Activated naive CD4-positive, alpha-beta T cell treated with Interleukin-2 at 50 U/mL for 16 hours (primary cell): ENCODE measurements at places on chromosomes 16 and 17.

DNA sequence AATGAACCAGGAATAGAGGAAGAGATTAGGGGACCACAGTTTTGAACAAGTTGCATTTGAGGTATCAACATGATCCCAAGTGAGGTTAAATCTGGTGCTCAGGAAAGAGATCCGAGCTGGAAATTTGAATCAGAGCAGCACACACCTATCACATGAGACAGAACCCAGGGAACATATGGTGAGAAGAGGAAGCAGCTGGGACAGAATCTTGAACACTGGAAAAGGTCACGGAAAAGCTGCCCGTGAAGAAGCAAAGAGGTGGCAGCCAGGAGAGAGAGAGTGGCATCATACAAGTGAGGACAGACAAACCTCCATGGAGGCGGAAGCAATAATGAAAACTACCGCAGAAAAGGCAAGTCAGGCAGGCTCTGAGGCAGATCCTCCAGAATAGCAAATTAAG lies 36.1 kb downstream of the USP31 start:
- DNase-seq, result no peak

- DNase-seq, result no peak
These were observed 26.4 kb downstream of the SMYD4 start for GRCh38 chr17:1803280-1803679.

- DNase-seq, result no peak
These were observed 7.1 kb upstream of the SRCAP start for GRCh38 chr16:30691907-30692306.

- no peak for DNase-seq
These were observed 1.7 kb downstream of the MYH11 start for GRCh38 chr16:15854906-15855703.

DNA sequence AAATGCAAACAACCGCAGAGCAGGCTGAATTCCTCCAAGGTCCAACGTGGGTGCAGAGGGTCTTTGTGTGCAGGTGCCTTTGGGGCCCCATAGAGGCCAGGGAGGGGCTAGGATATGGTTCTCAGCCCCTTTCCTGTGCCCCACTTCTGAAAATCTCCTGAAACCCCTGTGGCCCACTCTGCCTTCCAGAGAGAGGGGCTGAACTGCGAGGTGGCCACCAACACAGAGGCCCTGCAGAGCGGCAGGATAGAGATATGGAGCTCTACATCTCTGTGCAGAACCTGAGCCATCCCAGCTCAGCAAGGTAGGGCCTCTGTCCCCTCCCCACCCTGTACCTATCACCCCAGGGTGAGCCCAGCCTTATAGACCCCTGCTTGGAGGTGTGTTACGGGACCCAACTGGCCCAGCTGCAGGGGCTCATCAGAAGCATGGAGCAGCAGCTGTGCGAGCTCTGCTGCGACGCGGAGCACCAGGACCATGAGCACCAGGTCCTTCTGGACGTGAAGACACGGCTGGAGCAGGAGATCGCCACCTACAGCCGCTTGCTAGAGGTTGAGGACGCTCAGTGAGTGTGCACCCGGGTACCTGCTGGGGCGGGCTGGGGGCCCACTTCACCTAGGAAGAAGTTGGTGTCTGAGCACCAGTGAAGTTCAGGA lies 5.5 kb downstream of the USP6 start:
- no peak for DNase-seq

DNA sequence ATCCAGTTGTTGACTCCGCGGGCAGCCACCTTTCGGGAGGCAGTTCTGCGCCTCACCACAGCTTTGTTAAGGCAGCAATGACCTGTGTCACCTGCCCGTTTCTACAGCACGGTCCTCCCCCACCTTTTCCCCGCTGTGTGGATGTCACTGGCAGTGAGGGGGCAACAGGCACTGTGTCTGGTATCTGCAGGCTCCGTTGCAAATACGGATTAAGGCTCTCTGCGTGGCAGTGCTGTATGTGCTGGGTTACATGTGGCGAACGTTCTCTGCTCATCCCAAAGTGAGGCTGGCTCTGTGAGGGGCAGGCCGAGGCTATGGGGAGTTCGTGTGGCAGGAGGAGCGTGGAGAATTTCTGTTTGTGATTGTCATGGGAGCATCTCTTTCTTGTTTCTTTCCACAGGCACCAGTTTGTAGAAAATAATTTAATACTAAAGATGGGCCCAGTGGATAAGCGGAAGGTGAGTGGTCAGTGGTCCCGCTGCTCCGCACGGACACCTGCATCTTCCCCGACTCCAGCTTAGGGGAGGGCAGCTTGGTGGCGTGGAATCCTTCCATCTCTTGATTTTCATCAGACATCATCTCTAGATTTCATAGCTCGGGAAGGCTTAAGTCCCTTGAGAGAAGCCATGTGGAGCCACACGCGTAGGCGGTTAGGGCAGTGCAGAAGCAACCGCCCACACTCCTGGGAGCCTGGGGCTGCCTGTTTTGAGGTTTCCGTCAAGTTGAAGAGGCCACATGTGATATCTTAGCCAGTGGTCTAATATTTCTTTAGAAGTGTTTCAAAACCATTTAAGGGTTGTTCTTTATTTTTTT lies 57.8 kb downstream of the PDPK1 start:
- DNase-seq, result no peak

DNA sequence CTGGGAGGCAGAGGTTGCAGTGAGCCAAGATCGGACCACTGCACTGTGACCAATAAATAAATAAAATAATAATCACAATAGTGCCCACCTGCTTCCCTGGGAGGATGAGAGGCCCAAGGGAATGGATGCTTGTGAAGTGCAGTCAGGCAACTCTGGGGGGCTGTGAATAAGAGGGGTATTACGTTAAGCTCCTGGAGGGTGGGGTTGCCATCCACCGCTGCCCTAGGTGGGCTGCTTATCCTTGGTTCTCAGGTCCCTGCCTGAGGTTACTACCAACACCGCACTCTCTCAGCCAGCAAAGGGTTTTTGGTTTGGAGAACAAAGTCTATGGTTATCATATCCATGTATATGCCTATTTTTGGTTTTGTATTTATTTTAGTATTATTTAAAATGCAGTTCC lies 48.6 kb upstream of the CBFA2T3 start:
- no peak for DNase-seq

- peak; percentile 57 for DNase-seq
These were observed 4.5 kb downstream of the TRPV2 start for GRCh38 chr17:16419929-16420271.

GRCh38 chr17:45341533-45342158 lies 24.8 kb upstream of the MAP3K14 start:
- DNase-seq, result no peak

GRCh38 chr17:34920676-34921075 lies 40.6 kb downstream of the CCT6B start:
- no peak for DNase-seq

GRCh38 chr17:50182783-50183420 lies 17.1 kb downstream of the SGCA start:
- DNase-seq, result no peak

DNA sequence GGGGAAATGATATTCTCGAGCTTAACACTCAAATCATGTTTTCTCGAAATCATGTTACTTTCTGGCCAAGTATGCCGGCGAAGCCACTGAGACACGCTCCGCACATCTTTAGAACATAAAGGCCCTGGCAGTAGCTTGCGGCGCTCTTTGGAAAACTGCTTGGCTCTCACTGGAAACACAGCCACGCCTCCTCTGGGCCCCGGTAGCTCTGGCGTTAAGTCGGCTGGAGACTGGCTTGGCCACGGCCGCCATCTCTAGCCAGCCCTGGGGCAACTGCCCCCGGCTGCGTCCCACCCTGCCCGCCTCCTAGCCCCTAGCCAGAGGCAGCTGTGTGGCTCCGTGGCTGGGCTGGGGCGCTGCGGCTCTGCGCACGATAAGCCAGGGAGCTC lies 9.2 kb upstream of the BAIAP2 start:
- no peak for DNase-seq

- DNase-seq, result no peak
These were observed 157.8 kb downstream of the CDH13 start for GRCh38 chr16:82784573-82784968.

DNA sequence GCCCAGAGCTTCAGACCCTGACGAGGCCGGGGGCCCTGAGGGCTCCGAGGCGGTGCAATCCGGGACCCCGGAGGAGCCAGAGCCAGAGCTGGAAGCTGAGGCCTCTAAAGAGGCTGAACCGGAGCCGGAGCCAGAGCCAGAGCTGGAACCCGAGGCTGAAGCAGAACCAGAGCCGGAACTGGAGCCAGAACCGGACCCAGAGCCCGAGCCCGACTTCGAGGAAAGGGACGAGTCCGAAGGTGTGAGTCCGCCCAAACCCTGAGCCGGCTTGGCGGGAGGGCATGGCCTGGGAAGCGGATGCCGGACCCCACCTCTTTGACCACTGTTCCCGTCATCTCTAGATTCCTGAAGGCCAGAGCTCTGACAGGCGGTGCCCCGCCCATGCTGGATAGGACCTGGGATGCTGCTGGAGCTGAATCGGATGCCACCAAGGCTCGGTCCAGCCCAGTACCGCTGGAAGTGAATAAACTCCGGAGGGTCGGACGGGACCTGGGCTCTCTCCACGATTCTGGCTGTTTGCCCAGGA lies 4.4 kb downstream of the NOL3 start:
- DNase-seq, result no peak

DNA sequence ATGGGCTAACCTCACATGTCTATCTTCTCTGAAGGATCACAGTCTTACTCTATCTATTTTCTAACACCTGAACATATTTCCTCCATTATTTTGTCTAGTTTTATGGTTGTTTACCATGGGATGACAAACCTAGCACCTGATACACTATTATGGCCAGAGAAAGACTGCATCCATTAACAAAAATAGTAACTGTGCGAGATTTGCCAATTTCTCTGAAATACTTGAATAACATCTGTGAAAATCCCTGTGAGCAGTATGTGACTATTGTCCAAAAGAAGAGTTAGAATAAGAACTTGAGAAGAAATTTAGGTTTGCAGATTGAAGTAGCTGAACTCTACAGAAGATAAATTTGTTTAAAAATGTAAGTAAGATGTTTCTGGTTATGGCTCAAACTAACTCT lies 142.0 kb upstream of the CDH11 start:
- DNase-seq, result no peak

- no peak for DNase-seq
These were observed 124.7 kb upstream of the PLCG2 start for GRCh38 chr16:81654346-81654745.

- no peak for DNase-seq
These were observed 60.0 kb upstream of the CDC42EP4 start for GRCh38 chr17:73371836-73372235.

DNA sequence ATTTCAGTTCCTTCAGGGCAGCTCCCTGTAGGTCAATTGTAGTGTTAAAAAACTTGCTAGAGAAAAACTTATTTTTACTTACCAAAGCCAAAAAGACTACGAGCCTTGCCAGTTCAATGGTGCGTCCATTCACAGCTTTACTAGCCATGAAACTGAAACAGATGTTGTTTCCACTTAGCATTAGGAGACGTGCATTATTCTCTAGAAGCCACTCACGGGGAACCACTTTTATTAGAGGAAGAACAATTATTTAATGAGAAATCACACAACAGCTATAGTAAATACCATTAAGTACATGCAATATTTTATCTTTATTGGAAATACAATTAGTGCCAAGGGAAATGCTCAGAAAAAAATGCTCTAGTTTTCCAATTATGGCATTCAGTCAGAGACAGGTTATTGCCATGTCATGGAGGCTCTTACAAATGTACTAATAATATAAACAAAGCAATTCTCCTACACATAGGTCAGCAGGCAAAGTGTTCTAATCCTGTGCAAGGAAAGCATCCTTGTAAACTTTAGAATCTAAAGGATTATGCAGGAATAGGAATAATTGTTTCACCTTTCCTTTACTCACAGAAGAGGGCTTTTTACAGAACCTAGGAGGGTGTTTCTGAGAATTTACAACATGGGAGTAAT lies 17.4 kb downstream of the LASP1NB start:
- no peak for DNase-seq

GRCh38 chr16:4572715-4573114 lies 16.6 kb downstream of the C16orf96 start:
- DNase-seq, result no peak

- no peak for DNase-seq
These were observed 1.7 kb downstream of the GINS2 start for GRCh38 chr16:85686912-85687591.

DNA sequence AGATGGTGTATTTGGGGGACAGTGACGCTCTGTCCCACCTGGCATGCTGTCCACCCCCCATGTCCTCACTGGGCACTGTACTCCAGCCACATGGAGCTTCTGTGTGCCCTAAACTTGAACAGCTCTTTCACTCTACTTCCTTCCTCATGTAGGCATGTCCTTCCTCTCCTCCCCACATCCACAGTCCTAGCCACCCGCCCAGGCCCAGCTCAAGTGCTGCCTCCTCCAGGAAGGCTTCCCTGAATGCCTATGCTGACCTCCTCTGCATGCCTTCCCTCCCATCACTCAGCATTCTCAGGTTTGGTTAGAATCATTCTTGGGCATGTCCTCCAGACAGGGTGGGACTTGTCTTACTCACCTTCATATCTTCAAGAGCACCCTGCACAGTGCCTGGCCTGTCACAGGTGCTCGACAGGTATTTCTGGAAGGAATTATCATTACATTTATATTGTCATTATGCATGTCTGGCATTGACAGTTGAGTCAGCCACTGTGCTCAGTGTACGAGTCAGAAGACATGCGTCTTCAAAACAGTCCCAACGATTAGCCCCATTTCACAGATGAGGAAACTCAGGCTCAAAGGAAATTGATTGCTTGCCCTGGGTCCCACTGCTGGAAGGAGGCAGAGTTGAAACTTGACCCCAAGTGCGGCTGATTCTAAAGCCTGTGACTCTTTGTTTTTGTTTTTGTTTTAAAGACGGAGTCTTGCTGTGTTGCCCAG lies 42.1 kb upstream of the TOB1 start:
- DNase-seq, result no peak

- no peak for DNase-seq
These were observed 94.9 kb downstream of the SLC39A11 start for GRCh38 chr17:72997559-72997958.

DNA sequence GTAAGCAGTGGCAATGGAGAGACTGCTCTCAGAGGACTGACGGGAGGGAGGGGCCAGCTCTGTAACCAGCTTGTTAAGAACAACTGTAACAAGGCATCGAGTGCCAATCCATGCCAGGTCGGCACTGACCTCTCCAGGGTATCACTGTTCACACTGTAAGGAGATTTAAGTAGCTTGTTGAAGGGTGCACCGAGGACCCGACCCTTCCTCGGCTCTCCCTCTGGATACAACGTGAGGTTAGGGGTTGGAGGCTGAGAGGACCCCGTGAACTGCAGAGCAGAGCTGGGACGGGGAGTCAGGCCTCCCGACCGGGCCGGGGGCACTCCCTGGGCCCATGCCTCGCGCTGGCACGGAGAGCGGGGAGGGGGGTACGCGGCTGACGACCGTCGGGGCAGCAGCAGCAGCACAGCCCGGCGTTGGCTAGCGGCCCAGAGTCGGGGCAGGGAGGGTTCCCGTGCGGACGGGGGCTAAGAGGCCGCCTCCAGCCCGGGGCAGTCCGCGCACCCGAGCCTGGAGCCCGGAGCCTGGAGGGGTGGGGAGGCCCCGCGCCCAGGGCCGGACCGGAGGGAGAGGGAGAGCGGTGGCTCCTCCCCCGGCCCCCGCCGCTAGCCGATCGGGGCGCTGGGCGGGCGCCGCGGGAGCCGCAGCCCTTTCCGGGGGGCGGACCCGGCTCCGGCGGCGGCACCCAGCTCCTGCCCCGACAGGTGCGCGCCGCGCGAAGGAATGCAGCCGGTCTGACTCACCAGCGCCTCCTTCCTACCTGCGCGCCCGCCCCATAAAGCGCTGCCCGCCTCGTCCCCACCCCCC lies at the start of gene ITGB4:
ITGB4 (plus strand) TSS at position 804 of the 807 bp plus-strand sequence. CDS start 3,245 bp downstream, outside the sequence.
- peak; percentile 54 for DNase-seq
